Endothelial cell (in vitro differentiated cells): ENCODE measurements at places on chromosomes 2 and 18. TPM values are rescaled to one million over a fixed set of nuclear protein-coding genes. Genes with fewer than 3 reads are reported as not detected.

The ABCG5 gene
- total RNA-seq = not detected

The C2orf80 gene
- not detected for total RNA-seq

The ARHGAP25 gene
- total RNA-seq = 4.6 TPM

The SALL3 gene
- total RNA-seq = 2.5 TPM

The AMMECR1L gene
- total RNA-seq = 26.3 TPM

The CTLA4 gene
- total RNA-seq = not detected

The EML6 gene
- 0.90 TPM for total RNA-seq

The RASGRP3 gene
- total RNA-seq = 487 TPM

The ANKRD62 gene
- 0.13 TPM for total RNA-seq

The CHST10 gene
- 20.6 TPM for total RNA-seq

The MEP1B gene
- 0.15 TPM for total RNA-seq

The RAB6C gene
- 1.4 TPM for total RNA-seq

The OTOS gene
- total RNA-seq = not detected

The SOCS6 gene
- total RNA-seq = 23.7 TPM

The DCDC2C gene
- not detected for total RNA-seq

The KRTCAP3 gene
- total RNA-seq = 4.6 TPM

The SIX3 gene
- not detected for total RNA-seq

GRCh38 chr2:181446985-181447384, 10.2 kb upstream of the ITGA4 start:
- DNase-seq = no peak

GRCh38 chr2:72034353-72035095, 113.1 kb downstream of the CYP26B1 start:
- no peak for DNase-seq

- DNase-seq = no peak
Observed at GRCh38 chr2:53490659-53491058, 276.9 kb upstream of the CHAC2 start.

- DNase-seq = no peak
Observed at GRCh38 chr2:232013701-232014353, 52.3 kb downstream of the DIS3L2 start.

- no peak for DNase-seq
Observed at GRCh38 chr2:238418999-238419546, 7.7 kb upstream of the ASB1 start.

DNA sequence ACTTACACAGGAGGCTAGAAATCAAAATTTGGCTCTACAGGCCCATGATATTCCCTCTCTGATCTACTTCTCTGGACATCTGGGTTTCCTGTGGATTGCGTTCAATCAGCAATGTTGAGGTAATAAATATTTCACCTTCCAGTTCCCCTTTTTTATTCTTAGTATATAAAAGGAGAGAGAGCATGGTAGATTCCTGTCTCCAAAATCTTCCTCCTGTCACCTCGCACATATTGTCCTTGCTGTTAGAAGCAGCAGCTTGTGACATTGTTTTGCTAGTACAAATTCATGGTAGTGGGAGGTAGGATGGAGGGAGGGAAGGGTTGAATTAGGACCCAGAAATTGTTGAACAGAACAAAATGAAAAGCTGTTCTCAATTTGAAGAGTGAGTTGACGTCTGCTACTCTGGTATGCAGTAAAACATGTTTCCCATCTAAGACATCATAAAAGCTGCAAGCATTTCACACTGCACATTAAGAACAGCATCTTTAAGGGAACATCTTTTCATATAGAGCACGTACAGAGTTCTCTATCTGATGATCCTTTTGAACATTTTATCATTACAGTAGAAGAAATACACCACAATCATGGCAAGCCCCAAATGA, 156.4 kb downstream of the RDH14 start:
- DNase-seq = no peak

- no peak for DNase-seq
Observed at GRCh38 chr2:192571636-192572035, 376.9 kb upstream of the TMEFF2 start.

GRCh38 chr2:164126960-164127660, 391.3 kb upstream of the FIGN start:
- DNase-seq = no peak

DNA sequence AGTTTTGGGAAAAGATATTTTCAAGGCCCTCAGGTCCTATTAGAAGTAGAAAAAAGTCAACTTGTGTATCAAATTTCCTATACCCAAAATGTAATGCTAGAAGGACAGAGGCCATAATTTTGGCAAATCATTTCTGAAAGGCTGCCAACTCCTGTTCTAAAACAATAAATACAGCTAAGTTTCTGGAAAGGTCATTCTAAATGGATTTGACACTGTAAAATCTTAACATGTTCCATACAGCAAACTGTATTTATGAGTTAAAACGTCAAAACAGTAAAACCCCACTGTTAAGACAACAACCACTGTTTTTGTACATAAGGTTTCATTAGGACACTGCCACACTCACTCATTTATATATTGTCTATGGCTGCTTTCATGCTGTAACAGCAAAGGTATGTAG, 9.7 kb downstream of the FAM98A start:
- no peak for DNase-seq

DNA sequence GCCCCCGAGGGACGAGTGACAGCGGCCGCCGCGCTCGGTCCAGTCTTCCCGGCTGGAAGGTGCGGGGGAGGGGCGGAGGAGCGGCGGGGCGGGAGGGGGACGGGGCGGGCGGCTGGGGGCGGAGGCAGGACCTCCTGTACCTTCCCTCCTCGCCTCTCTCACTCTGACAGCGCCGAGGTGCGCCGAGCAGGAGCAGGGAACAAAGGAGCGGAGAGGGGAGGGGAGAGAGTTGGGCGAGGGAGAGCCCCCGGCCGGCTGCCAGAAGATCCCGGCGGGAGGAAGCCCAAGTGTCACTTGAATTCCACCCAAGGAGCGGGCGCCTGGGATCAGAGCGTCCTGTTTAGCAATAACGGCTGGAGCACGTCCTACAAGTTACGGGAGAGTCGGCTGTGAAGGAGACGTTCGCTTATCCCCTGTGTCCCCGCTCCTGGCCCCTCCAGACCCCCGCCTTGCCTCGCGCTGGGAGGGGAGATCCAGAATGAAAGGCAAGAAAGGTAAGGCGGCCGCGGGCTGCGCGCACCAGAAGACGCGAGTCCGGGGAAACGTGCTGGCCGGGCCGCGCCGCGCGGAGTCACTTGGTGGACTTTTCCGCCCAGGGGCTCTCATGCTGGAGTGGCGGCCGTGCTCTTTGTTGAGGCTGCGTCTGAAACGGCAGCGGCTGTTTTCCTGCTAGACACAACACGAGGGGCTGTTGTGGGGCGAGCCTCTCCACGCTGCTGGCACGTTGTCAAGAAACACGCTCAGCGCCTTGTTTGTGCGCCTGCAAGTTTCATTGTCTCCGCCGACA, at the start of gene TGIF1:
Gene TGIF1 (plus strand): TSS at position 161 of the 787 bp plus-strand sequence. CDS start 318 bp downstream, at position 479.
- DNase-seq = peak; percentile 75

DNA sequence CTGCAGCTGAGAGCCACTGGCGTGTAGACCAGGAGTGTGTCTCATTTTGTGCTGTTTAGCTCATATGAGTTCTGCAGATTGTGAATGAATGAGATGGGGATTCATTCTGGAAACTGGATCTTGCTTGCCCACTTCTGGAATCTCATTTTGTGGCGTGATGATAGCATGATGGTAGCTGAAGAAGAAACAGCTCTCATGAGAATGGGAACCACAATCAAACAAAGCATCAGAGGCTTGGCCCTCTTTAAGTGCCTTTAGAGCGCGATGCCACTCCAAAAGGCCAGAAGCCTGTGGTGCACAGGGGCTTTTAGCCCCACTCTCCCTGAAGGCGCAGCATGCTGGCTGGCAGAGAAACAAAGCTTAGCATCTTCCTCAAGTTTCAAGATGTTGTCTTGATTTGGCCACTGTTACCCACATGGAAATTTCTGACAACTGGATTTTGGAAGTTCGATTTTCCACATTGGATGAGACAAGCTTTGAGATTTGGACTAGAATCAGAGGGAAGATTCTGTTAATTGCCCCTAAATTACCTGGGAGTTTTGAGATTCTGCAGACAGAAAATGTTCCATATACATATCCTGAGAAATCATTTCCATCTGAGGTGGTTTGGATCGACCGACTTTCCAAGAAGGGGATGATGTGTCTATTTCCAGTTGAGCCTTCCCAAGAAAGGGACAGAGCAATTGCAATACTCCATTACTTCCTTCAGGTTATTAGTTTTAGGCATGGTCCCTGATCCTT, 234.5 kb downstream of the VAPA start:
- no peak for DNase-seq

DNA sequence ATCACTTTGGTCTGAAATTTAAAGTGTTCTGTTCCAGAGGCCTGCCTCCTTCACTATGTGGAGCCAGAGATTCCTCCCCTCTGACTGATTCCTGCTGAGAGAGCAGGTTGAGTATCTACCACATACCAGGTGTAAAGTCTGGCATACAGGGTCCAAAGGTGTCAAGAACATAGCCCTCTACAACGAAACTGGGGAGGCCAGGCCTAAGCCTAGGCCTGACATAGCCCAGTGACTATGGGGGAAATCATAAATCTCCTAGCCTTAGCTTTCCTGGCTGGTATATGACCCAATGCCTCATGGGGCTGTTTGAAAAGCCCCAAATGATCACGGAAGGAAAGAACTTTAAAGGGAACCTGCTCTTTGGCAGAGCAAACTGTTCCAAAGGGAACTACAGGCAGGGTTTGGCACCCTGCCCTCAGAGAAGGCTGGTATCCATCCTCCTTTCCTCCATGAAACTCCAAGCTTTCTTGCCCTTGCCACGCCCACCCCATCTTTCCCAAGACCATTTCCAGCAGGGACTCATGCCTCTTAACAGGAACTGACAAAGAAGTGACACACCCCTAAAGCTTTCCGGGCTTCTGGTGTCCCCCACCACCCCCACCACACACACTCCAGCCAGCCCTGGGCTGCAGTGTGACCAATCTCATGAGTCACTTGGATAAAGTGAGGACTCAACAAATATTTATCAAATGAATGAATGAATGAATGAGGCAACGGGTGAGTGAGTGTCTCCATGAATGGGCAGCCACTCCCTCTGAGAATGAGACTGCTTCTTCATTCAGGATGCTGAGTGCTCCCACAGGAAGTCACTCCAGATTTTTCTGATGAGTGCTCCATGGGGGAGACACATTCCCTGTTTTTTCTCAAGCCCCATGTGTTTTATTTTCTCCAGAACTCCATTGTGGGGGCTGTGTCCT, 114.5 kb upstream of the STPG4 start:
- DNase-seq = no peak

GRCh38 chr2:190635781-190636180, 13.1 kb upstream of the NAB1 start:
- DNase-seq = no peak

GRCh38 chr2:66506265-66506664, 71.3 kb downstream of the MEIS1 start:
- no peak for DNase-seq

DNA sequence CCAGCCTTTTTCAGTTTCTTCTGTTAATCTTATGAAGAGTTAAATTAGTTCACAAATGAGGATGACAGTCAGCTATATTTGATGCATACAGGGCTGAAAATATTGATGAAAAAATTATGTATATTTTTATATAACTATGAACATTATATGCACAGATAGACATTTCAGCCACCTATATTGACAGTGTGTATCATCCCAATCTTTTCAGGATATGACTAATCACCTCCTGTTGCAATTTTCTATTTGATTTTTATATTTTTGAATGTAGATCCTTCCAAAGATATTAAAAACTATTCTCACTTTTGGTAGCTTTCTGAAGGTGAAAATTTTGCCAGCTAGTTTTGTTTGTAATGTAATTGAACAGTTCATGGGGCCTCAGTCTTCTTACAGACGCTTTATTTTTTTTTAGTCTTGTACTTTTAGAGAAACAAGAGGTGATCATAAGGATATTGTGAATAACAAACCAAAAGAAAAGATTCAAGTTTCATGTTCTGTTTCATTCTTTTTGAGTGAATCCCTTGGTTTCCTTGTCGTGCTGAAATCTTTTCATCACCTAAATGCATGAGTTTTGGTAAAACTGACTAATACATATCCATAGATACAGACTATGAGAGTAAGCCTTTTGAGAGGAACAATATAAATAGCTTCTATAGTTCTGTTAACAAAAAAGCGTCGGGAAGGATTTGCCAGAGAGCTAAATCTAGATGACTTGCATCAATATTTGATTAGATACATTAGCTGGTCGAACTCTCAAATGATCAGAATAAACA, 123.1 kb downstream of the ARHGAP15 start:
- no peak for DNase-seq

GRCh38 chr2:165645930-165646831, 147.9 kb downstream of the GALNT3 start:
- DNase-seq = no peak

- peak; percentile 54 for DNase-seq
Observed at GRCh38 chr2:216006164-216006663, 7.1 kb downstream of the MREG start.

GRCh38 chr2:233082222-233082930, 22.2 kb downstream of the INPP5D start:
- DNase-seq = no peak

DNA sequence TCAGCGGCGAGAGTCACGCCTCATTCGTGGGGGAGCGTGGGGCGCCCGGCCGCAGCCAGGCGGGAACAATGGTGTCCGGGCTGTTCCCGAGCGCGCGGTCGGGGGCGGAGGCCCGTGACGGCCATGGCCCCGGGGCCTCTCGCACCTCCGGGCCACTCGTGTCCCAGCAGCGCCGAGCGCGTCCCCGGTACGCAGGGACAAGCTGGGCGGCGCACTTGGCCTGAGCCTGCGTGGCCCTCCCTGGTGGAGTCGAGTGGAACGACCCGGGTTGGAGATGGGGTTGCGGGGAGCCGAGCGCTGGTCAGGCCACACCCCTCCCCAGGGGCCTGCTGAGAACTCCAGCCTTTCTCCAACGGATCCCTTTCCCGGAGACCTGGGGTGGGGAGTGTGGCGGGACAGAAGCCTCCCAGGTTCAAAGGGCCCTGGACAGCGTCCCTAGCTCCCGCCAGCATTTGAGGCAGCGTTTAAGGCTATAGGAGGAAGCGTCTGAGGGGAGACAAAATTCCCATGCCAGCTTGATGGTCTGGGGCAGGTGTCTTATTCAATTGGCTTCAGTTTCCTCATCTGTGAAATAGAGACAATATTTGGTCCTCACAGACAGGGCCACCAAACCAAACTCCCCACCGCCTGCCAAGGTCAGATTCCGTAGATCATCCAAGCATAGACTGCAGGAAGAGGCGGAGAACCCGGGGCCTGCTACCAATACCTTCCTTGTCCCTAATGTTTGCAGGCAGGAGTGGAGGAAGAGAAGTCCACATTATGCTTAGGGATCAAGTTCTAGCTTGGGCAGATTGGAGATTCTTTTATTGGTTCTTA, 553 bp downstream of the CNDP2 start:
- peak; percentile 69 for DNase-seq

DNA sequence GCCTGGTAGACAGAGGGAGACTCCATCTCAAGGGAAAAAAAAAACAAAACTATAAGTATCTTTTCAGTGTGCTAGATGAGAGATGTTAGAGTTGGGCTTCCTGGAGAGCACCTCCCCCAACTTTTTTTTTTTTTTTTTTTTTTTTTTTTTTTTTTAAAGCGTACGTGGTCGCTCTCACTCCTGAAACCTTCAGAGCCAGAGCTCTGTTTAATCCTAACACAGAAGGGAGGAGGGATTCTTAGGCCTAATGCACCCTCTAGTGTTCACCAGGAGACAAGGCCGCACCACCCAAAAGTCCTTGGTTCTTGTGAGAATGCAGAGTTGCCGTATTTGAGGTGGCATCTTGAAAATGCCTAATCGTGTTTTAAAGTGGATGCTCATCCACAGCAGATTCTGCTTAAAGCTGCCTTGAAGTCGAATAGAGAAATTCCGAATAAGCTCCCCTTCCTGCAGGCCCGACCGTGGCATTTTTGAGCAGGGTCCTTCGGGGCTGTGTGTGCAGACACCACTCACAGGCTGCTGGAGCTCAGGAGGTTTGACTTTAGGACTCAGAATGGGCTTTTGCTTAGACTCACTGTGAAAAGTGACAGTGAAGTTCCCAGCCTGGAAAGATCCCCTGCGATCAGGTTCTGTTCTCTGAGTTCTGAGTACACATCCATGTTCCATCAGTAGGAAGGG, 252.6 kb downstream of the AGAP1 start:
- peak; percentile 68 for DNase-seq
